ENCODE measurements at places on chromosomes 5 and 9.

DNA sequence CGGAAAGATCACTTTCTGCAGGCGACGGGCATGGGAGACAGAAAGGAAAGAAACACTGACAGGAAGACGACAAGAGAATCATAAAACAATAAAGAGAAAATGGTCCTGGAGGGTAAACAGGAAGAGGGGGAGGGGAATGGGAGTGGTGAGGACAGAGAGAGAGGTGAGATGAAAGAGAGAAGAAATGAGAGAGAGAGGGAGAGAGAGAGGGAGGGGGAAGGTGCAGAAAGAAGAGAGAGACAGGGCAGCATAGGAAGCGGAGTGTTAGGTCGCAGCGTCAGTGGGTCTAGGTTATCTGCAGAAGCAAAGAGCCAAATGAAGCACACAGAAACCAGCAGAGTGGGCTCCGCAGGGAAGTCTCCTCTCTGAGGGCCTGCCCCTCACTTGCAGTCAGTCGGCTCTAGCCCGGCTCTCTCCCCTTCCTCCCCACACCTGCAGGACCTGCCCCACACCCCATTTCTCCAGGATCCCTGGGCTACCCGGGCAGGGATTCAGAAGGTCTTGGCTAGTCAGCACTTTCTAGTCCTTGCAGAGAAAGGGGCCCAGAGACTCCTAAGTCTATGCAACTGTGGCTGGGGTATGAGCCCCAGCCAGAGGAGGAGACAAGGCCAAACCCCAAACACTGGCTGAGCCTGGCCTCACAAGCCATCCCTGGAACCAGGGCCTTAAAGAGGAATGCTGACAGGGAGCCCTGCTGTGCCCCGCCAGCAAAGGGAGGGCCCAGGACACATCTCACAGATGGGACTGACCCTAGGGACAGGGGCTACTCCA is 29.7 kb upstream of the MEIKIN start:
- DNase-seq: no peak

GRCh38 chr5:9058666-9059065 is 487.2 kb downstream of the SEMA5A start:
- no peak for DNase-seq

DNA sequence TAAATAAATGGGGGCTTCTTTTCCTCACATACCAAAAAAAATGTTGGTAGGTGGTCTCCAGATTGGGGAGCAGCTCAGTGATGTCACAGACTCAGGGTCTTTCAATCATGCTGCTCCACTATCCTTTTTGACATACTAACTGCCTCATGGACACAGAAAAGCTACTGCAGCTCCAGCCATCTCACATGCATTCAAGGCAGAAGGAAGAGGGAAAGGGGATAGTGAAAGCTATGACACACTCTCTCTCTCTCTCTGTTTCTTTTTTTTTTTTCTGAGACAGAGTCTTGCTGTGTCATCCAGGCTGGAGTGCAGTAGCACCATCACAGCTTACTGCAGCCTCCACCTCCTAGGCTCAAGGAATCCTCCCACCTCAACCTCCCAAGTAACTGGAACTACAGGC is 7.9 kb upstream of the ADGRD2 start:
- no peak for DNase-seq

DNA sequence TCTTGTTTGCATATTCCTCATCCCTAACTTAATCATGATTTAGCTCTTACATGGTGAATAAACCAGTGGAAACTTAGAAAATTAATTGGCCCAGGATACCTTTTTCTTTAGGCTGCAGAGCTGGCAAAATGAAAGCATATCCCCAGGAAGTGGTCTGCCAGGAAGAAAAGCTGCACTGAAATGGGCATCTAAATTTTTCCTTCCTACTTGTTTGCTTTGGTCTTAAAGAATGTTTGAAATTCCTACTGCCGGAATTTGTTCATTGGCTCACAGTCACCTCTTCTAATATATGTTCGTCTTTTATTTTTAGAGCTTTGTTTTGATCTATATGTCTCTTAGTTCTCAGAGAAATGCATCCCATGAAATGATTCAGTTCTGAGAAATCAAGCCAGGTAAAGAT is 113.2 kb upstream of the ELL2 start:
- no peak for DNase-seq

DNA sequence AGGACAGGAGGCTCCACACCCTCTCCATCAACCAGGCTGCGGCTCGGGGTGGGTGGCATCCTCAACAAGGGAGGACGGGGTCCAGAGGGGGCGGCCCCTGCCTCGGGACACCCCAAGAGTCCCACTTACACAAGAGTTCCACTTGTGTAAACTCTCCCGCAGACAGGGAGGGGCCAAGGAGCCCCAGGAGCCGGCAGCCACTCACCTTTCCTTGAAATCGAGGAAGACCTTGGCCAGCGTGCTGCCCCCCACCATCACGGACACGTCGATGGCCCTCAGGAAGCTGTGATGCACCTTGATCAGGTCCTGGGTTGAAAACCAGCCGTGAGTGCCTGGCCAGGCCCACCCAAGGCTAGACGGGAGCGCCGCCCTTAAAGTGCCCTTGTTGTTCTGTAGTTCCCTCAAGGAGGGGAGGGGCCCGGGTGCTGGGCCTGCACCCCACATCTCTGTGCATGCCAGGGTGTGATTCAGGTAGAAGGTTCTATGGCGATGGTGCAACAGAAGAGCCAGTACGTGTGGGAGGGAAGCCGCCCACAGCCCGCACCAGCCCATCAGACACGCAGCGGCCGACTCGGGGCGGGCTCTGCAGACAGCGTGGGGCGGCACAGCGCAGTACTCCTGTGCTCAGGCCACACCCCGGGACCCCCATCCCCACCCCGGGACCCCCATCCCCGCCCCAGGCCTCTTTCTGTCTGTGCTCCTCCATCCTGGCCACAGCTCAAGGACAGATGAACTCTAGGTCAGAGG is 67.9 kb upstream of the SARDH start:
- DNase-seq: no peak

GRCh38 chr9:28004900-28005299 is 431.6 kb upstream of the C9orf72 start:
- no peak for DNase-seq

DNA sequence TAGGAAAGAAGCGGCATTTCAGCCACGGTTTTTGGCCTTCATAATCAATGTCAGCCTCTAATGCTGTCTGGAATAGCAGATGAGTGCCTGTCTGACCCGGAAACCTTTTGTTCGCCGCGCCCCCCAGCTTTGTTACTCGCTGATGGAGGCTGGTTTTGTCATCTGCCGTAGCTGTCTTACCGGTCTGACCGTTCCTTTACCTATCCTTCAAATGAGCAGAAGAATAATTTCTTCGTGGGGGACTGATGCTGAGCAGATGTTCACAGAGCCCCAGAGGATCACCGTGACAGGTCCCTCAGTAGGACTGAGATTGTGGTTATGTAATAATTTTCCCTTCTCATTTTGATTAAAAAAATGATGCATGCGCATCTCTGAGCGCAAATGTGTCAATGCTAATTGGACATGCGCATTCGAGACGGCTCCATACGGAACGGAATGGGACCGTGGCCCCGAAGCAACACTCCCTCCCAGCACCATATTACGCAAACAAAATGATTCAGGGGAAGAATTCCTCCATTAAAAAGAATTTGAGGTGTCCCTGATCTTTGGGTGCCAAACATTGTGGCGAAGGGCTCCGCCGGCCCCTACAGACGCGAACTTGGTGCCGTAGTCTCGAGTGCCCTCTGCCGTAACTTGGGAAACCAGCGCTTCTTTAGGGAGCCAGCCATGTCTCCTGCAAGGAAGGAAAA is 27.6 kb downstream of the TLX3 start:
- DNase-seq: no peak

- no peak for DNase-seq
These were observed 27.9 kb upstream of the CEP72 start for GRCh38 chr5:584216-584615.

DNA sequence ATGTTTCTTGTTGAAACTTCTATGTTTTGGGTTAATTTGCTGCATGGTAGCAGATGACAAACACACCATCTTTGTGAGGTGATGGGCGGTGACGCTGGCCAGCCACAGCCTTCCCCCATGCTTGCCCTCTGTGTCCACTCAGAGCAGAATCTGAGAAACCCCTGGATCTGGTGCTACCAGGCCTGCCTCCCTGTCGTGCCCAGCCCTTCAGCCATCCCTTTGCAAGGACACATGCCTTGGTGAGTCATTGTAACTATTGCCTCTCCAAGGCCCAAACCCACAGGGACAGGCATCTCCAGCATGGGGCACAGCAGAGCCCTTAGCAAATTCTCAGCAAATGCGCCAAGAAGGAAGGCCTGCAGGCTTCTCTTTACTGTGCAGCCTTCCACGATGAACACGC is 48.1 kb upstream of the FCN1 start:
- no peak for DNase-seq

- DNase-seq: no peak
These were observed 1.1 kb upstream of the GNA14 start for GRCh38 chr9:77649109-77649812.

- no peak for DNase-seq
These were observed 6.9 kb upstream of the VAV2 start for GRCh38 chr9:133998915-133999595.

DNA sequence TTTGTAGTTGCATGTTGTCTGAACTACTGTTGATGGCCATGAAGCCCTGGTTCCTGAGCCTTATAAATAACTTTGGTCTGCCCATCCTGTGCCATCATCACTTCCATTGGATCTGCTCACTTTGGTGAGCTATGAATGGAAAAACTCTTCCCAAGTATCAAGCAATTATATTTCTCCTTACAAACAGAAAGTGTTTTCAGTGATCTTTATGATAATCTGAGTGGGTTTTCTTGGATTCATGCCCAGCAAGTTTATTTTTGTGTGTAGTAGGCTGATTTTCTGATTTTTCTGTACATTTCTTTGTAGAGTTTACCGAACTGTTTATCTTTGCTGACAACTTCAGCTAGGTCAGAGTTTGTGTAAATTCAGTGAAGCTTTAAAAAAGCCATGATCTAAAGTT is 31.0 kb downstream of the CAMK4 start:
- DNase-seq: no peak

- no peak for DNase-seq
These were observed 1.5 kb upstream of the TESK1 start for GRCh38 chr9:35603506-35603985.

DNA sequence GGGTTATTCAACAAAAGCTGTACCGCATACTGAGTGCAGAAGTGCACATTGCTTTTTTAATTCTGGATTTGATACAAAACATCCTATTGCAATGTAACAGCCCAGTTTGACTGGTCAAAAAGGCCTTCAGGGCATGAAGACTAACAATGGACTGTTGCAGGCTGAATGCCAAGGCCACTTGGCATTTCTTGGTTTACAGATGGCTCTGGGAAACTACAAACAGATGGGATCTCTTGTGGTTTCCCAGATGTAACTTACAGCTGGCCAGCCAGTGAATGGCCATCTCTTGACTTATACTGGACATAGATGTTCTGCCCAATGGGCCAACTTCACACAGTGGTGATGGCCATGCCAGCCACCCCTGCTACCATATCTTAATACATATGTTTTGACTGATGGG is 36.8 kb downstream of the UGT3A2 start:
- no peak for DNase-seq

GRCh38 chr5:113212244-113212920 is 222.4 kb downstream of the TSSK1B start:
- DNase-seq: no peak

DNA sequence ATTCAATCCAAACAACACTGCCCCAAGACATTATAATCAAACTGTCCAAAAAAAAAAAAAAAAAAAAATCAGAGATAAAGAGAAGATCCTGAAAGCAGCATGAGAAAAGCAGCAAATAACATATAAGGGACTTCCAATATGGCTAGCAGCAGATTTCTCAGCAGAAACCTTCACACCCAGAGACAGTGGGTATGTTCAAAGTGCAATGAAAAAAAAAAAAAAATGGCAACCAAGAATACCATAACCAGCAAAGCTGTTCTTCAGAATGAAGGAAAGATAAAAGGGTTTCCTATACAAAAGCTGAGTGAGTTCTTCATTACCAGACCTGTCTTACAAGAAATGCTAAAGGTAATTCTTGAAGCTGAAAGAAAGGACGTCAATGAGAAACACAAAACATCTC is 32.1 kb downstream of the UBTD2 start:
- no peak for DNase-seq

DNA sequence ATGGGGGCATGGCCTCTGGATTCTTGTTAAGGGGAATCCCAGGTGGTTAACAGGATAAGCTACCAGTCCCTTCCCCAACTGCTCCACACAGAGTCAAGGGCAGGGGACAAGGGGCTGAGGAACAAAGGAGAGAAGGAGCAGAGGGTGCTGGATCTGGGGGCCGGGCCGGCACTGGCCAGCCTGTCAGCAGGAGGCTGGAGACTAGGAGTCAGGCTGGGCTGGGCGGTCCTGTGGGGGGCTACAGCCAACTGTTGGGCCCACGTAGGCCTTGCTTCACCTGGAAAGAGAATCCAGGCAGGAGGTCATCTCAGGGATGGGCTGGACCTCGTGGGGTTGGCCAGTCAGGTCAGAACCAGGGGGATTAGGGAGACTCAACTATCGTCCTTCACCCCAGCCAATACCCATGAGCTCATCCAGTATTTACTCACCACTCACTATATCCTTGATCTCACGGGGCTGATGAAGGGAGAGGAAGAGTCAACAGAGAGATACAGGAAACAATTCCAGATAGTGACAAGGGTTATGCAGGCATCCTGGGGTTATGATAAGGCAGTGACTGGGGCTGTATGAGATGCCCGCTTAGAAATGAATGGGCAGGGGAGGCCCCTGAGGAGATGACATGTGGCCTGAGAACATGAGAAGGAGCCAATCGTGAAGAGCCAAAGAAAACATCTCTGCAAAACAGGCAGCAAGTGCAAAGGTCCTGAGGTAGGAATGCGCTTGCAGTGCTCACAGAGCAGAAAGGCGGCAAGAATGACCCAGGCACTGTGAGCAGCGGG is 47.9 kb upstream of the SLC25A51 start:
- DNase-seq: no peak

- DNase-seq: no peak
These were observed 38.3 kb upstream of the SNCAIP start for GRCh38 chr5:122273696-122274095.

DNA sequence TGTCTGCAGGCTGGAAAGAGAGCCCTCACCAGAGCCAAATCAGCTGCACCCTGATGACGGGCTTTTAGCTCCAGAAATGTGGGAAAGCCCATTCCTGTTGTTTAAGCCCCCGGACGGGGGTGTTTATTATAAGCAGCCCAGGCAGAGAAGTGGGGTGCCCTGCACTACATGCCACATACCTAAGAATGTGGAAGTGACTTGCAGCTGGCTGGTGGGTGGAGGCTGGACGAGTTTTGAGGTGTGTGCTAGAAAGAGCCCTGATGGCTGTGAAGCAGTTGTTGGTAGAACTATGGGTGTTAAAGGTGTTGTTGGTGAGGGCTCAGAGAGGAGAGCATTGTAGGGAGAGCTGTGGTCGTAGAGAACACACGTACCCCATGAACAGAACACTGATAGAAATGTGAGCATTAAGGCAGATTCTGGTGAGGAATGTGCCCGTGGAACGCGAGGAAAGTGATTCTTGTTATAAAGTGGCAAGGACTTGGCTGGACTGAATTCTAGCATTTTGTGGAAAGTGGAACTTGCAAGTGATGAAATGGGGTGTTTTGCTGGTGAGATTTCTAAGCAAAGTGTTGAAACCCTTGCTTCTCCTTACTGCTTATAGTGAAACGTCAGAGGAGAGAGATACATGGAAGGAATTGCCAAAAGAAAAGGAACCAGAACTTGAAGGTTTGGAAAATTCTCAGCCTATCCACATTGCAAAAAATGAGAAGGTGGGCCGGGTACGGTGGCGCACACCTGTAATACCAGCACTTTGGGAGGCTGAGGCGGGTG is 38.9 kb downstream of the AHRR start:
- DNase-seq: no peak

Data from stimulated activated CD8-positive, alpha-beta memory T cell treated with anti-CD3 and anti-CD28 coated beads, Interleukin-2, amount 100 ng/mL, for 48 hours (primary cell).